ENCODE measurements at places on chromosomes 4 and X.
A peak's percentile ranks its signal among the peaks of the same experiment; 100 is the strongest.

- peak; percentile 59 for DNase-seq
Observed at GRCh38 chr4:15459706-15460105, 10.0 kb upstream of the CC2D2A start.

GRCh38 chr4:130576218-130576617, 1480.3 kb downstream of the C4orf33 start:
- no peak for DNase-seq

DNA sequence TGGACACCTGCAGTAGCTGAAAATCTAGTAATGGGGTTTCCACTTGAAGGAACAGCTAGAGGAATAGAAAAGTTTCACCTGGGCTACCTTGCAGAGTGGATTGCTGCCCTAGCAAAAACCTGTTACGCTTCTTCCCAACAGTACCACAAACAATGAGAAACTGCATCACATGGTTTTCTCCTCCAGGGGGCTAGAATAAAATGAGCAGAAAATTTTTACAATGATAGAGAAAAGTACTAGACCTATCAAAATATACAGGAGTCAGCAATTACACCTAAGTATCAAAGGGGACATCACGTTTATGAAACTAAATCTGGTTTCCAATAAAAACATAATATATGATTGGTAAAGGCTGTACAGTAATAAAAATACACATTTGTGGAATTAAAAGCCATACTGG, 423.1 kb upstream of the PITX2 start:
- DNase-seq: no peak

DNA sequence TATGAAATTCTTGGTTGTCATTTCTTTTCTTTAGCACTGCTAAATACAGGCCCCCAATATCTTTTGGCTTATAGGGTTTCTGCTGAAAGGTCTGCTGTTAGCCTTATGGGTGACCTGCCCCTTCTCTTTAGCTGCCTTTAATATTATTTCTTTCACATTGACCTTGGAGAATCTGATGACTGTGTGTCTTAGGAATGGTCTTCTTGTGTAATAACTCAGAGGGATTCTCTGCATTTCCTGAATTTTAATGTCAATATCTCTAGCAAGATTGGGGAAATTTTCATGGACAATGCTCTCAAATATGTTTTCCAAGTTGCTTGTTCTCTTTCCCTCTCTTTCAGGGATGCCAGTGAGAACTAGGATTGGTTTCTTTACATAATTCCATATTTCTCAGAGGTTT, 292.4 kb downstream of the SLC7A11 start:
- peak; percentile 61 for DNase-seq

- DNase-seq: no peak
Observed at GRCh38 chr4:71290476-71290875, 48.3 kb upstream of the SLC4A4 start.

GRCh38 chr4:8402181-8402597, 38.3 kb downstream of the ACOX3 start:
- peak; percentile 3 for DNase-seq

- DNase-seq: peak; percentile 42
Observed at GRCh38 chr4:25180524-25181131, 20.4 kb upstream of the SEPSECS start.

DNA sequence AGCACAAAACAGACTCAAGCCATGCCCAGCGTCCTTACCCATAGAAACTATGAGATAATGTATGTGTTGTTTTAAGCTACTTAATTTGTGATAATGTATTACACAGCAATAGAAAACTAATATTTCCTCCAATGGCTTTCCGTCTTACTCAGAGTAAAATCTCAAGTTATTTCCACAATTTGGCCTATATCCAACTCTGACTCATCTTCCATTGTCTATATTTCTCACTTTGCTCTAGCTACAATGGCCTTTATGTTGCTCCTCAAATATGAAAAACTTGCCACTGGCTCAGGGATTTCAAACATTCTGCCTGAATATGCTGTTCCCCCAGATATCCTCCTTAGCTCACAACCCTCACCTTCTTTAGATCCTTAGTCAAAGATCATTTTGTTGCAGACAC, 31.6 kb downstream of the IQCM start:
- DNase-seq: peak; percentile 57

DNA sequence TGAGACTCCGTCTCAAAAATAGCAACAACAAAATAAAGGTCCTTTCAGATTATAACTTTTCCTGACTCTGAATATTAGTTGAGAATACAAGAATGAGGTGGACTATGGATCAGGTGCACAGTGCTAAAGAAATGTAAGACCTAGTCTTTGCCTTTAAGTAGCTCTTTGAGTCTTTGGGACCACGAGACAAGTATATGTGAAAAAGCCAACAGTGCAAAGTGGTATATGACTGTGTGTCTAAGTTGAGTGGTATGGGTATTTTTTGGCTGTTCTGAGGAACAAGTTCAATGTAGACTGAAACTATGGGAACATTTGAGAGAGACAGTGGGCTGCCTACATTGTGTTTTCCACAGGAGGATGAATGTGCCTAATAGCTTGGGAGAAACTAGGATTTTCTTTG, 2.8 kb downstream of the GAB1 start:
- DNase-seq: no peak

DNA sequence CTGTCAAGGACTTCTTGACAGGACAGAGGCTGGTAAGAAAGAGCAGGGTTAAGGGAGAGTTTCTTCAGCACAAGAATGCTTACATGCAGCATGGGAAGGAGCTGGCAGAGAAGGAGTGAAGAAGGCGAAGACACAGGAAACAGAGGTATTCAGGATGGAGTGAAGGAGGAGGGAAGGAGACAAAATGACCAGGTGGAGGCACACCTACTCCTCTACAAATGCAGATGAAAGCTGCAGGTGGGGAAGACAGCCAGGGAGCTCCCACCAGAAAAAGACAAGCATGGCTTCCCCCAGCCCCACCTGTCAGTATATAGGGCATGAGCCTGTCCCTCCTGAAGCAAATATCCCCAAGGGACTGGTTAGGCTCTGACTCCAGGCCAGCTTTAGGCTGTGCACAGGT, 29.6 kb upstream of the NKRF start:
- no peak for DNase-seq

- DNase-seq: no peak
Observed at GRCh38 chrX:110003167-110004156, 548 bp downstream of the TMEM164 start.

- no peak for DNase-seq
Observed at GRCh38 chr4:183094393-183095198, 4.5 kb upstream of the WWC2 start.

DNA sequence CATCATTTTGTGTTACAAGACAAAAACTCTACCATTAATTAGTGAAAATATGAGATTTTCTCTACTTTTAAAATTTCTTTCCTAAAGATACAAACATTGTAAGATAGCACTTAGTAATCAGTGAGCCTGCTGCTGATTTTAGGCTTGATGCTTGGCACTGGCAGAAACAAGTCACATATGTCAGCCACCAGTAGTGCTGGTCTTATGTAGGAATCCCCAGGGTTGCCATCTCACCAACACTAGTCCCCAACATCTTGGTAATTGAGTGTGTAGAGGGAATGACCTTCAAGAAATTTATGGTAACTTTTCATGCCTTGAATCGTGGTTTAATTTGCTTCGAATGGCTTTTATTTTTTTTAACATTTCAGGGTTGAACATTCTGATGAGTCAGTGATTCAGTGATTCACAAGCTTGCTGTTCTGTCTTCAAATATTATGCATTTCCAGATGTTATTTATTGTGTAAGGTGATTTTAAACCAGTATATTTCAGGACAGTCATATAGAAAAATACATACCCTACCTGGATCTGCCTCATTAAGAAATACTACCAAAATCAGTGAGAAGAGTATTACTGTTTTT, 11.9 kb downstream of the EXOC1 start:
- DNase-seq: peak; percentile 73

DNA sequence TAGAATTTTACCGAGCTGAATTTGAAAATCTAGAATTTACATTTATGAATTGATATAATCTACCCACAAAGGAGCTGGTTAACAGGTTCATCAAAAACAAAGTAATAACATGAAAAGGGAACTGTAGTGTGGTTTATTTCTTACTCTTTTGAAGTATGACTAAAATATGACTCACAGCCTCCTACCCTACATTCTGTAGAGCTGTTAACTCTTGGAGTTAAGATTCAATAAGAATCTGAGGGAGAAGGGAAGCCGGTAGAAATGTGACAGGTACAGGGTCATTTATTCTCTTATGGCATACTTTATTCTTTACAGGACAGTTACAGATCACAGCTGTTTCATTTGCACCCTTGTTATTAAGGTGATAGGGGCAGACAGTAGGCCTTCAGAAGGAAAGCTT, 132.2 kb upstream of the FAM47B start:
- DNase-seq: peak; percentile 42

GRCh38 chr4:75542824-75543223, 13.0 kb upstream of the ODAPH start:
- peak; percentile 51 for DNase-seq

GRCh38 chr4:107854356-107855022, 29.8 kb downstream of the SGMS2 start:
- DNase-seq: peak; percentile 64

- DNase-seq: peak; percentile 86
Observed at GRCh38 chrX:153724252-153725038, at the start of the genes ABCD1 and BCAP31. ABCD1 (plus strand) TSS chrX:153724856; CDS start chrX:153725267, 411 bp downstream. BCAP31 (minus strand) TSS chrX:153724387; CDS start chrX:153723244, 1,143 bp downstream.
